ENCODE measurements at places on chromosomes 1 and 21.

- no peak for DNase-seq
These were observed 7.5 kb downstream of the NBPF1 start for GRCh38 chr1:16605532-16606505.

DNA sequence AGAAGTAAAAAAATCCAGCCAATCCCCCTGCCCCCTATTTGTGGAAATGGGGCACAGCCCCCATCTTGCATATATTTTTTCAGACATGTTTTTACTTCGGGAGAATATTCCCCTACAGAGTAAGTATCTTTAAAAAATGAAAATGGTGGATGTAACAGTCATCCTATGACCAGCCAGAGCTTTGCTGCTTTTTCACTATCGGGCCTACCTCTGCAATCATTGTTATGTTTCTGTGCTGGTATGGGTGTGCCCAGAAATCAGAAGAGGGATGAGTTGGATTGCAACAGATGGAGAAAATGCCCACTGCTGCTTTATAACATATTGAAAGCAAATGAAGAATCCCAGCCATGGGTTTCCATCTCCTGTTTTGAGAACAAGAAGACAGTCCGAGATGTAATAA lies 2.9 kb downstream of the CD247 start:
- DNase-seq: no peak

GRCh38 chr1:217095050-217095622 lies 371.9 kb upstream of the ESRRG start:
- DNase-seq: no peak

DNA sequence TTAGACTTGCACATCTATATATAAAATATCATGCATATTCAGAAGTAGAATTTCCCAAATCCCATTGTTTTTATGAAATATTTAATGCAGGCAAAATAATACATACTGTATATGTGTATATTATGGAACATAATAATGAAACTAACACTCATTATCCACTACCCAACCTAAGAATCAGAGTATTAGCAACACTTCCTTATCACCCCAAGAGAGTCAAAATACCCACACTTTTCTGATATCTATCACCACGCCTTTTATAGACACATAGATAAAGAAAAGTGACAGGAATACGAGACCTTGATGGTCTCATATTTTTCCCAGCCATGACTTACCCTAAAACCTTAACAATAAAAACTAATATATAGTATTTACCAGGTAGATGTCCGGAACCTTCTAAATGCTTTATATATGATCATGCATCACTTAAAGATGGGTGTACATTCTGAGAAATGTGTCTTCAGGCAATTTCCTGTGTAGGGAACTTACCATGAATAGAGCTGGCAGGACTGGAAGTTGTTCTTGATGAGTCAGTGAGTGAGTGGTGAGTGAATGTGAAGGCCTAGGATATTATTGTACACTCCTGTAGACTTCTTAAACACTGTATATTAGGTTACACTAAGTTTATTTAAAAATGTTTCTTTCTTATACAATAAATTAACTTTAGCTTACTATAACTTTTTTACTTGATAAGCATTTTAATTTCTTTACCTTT lies 45.5 kb downstream of the TNFSF4 start:
- no peak for DNase-seq

DNA sequence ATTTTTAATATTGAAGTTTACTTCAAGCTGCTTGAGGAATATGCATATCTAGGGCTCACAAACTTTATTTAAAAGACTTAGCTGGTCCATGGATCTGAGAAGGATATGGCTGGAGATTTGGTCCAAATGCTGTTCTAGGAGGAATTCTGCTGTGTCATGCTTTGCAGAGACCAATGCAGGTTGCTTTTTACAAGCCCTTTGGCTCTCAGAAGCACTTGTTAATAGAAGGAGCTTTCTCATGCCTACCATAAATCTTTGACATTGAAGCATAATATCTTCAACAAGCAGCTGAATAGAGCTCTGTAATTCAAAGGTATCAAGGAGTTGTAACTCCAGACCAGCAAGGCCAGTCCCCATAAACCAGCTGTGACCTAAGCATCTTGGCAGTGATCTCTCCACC lies 299.1 kb downstream of the HHAT start:
- no peak for DNase-seq

DNA sequence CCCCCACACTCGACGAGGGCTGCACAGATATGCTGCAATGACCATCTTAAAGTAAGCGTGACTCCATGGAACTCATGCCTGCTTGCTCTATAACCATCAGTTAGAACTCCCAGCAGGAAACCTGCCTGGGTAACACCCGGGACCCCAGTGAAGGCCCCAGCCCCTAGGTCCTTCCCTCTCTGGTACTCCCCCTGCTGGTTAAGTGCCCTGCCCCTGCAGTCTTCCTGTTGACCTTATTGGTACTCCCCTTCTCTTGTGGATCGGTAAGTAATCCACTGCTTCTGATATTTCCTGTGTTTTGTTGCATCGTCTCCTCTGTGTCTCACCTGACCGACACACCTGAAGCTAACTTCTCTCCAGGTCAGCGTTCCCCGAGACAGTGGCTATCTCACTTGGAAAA lies 104.8 kb upstream of the COG2 start:
- no peak for DNase-seq
